Thoracic aorta (tissue), 2 donors: ENCODE measurements at places on chromosomes 2 and 18. TPM values are rescaled to one million over a fixed set of nuclear protein-coding genes. Genes with fewer than 3 reads are reported as not detected.

The SCN9A gene
- 3.8 TPM for total RNA-seq

The ARHGEF33 gene
- total RNA-seq, result 0.35 TPM

The TPO gene
- total RNA-seq, result 8.1 TPM

The SFT2D3 gene
- 9.5 TPM for total RNA-seq

The FSIP2 gene
- 2.4 TPM for total RNA-seq

The IL37 gene
- not detected for total RNA-seq

GRCh38 chr2:36659872-36660312, 36.6 kb upstream of the VIT start:
- no peak overlapping the region for H3K27ac ChIP-seq
- DNase-seq, result no peak
- no peak overlapping the region for H3K4me3 ChIP-seq

GRCh38 chr2:25301453-25302352, 40.0 kb downstream of the DNMT3A start:
- H3K4me3 ChIP-seq, result no peak overlapping the region
- peaks cover 37% of the 10 kb centered on the region for H3K4me1 ChIP-seq
- DNase-seq, result no peak
- H3K27ac ChIP-seq, result no peak overlapping the region

- no peak for DNase-seq
- no peak overlapping the region for H3K27ac ChIP-seq
- no peaks in the 10 kb centered on the region for H3K27me3 ChIP-seq
- H3K36me3 ChIP-seq, result peaks cover 31% of the 10 kb centered on the region
- no peak overlapping the region for H3K4me3 ChIP-seq
Observed at GRCh38 chr2:219563271-219563928, 7.9 kb downstream of the OBSL1 start.

DNA sequence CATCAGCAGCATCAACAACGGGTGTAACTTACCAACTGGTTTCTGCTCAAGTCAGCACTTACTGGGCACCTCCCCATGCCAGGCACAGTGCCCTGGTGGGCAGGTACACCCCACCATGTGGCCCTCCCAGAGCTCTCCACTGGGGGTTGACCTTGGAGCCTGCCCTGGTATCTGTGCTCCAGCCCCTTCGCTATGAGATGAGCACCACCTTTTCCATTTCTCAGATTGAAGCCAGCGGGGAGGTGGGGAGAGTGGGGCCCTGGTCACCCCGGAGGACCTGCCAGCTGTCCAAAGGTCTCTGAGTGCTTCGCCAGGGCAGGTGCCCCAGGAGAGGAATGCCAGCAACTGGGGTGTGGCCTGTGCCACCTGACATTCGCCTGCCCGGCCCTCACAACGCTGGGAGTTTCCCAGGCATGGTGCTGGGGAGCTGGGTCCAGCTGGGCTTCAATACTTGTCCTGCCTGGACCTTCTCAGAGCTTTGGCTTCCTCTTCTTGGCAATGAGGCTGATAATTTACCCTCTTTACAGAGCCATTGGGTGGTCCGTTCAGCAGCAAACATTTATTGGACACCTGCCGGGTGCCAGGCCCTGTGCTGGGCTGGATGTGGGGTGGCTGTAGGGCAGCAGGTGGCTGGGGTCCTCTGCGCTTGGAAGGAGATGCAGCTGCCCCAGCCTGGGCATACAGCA, 5.9 kb upstream of the ZAP70 start:
- H3K4me3 ChIP-seq, result no peak overlapping the region
- no peaks in the 10 kb centered on the region for H3K36me3 ChIP-seq
- no peak for DNase-seq
- no peak overlapping the region for H3K27ac ChIP-seq
- no peaks in the 10 kb centered on the region for H3K27me3 ChIP-seq

DNA sequence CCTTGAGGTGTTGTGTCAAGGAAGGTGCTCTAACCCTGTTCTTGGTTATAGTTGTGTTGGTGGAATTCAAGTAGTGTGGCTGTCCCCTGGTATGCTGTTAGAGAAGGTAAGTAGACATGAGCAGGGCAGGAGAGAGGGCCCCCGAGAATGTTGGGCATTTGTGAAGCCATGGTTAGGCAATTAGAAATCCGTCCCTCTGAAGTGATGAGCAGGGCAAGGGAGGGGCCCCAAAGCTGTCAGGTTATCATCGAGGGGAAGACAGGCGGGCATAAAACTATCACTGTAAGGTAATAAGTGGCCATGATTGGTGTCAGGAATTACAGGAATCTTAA, 5.2 kb downstream of the XRCC5 start:
- H3K36me3 ChIP-seq, result peaks cover 20% of the 10 kb centered on the region
- no peaks in the 10 kb centered on the region for H3K27me3 ChIP-seq
- H3K4me3 ChIP-seq, result no peak overlapping the region
- peaks cover 39% of the 10 kb centered on the region for H3K4me1 ChIP-seq
- peak overlapping the region; percentile 12 for H3K27ac ChIP-seq

- H3K27ac ChIP-seq, result no peak overlapping the region
- no peak for DNase-seq
- H3K4me1 ChIP-seq, result no peaks in the 10 kb centered on the region
- H3K4me3 ChIP-seq, result no peak overlapping the region
- no peaks in the 10 kb centered on the region for H3K27me3 ChIP-seq
- H3K36me3 ChIP-seq, result peaks cover 8% of the 10 kb centered on the region
Observed at GRCh38 chr18:57023275-57023882, 123.5 kb upstream of the BOD1L2 start.

GRCh38 chr2:96345868-96346462, 10.4 kb downstream of the NCAPH start:
- DNase-seq, result no peak
- H3K4me3 ChIP-seq, result no peak overlapping the region
- no peak overlapping the region for H3K27ac ChIP-seq
- H3K36me3 ChIP-seq, result no peaks in the 10 kb centered on the region

DNA sequence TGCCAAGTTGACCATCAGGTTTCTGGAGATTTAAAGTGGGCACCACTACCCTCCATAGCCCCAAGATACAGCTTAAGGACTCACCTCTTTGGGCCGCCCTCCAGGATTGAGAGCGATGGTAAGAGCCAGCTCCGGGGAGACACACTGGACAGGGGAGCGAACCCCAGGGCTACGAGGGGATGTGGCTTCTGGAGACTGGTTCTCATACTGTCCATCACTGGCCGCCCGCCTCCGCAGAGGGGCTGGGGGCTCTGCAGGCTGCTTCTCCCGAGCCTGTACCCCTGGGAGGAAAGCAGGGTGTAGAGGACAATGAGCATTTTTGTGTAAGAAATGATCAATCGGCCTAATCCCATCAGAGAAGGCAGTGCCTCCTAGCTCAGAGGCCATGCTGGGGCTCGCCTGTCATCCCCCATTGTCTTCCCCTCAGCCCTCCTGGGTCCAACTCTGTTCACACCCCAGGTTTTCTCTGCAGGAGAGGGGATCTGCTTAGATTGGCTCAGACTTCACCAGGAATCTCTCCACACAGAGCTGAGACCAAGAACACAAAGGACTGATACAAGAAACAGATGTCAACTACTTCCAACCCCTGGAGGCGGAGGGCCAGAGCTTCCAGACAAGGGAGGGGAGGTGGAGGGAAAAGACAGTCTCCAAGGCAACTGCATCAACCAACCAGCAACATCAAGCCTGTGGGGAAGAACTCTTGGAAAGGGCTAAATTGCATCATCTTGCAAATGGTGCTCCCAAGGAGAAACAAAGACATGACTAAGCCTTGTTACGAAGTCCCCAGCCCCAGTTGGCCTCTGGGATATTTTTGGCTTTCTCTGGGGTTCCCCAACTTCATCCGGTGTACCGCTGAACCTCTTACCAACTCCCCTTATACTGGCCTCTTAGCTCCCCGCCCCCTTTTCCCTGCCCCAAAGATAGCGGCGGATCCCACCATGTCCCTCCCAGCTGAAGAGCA, 166.6 kb downstream of the TNS1 start:
- H3K4me3 ChIP-seq, result no peak overlapping the region
- H3K27me3 ChIP-seq, result no peaks in the 10 kb centered on the region
- H3K4me1 ChIP-seq, result peaks cover 45% of the 10 kb centered on the region
- no peak for DNase-seq
- peaks cover 76% of the 10 kb centered on the region for H3K36me3 ChIP-seq

DNA sequence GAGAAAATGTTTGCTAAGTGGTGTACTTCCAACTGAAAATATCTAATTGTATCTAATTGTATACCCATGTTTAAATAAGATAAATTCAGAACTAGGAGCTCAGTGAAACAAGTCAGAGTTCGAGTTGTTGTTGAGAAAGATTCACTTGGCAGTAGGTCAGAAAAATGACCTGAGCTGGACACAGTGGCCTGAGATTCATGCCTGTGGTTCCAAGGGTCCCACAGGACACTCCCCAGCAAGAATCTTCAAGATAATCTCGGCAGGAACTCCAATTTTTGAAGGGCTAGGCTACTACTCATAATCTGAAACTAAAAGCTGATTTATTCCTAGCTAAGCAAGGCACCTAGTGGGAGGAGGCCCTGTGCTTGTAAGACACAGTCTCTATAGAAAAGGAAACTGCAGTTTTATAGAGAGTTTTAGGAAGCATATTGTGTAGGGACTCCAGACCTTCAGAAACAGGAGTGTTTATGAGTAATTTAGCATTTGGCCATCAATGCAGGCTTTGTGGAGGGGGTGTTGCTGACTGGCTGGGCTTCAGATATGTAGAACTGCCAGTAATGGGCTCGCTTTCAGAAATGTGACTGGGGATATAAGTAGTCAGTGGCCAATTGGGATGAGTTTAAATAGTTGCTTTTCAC, 43.2 kb downstream of the SP140 start:
- DNase-seq, result no peak
- H3K27me3 ChIP-seq, result no peaks in the 10 kb centered on the region
- no peaks in the 10 kb centered on the region for H3K4me1 ChIP-seq
- no peaks in the 10 kb centered on the region for H3K36me3 ChIP-seq
- H3K4me3 ChIP-seq, result no peak overlapping the region

GRCh38 chr2:71551631-71551915, 98.2 kb downstream of the DYSF start:
- no peaks in the 10 kb centered on the region for H3K27me3 ChIP-seq
- no peak overlapping the region for H3K4me3 ChIP-seq
- no peaks in the 10 kb centered on the region for H3K36me3 ChIP-seq
- DNase-seq, result no peak
- H3K4me1 ChIP-seq, result no peaks in the 10 kb centered on the region
- H3K27ac ChIP-seq, result no peak overlapping the region

DNA sequence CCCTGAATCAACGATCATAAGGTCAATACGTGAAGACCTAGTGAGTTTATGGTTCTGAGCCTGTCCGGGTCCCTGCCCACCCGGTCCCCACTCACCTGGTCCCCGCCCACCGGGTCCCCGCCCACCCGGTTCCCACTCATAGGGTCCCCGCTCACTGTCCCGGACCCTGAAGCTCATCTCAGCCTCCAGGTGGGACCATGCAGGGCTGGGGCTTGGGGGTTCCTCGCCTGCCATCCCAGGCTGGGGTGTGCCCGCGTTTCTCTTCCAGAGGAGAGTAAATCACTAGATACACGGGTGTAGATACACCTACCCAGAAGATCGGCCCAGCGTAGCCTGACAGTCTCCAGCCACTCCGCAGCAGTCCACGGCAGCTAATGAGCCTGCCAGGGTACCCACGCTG, 131.5 kb downstream of the MBP start:
- H3K4me3 ChIP-seq, result no peak overlapping the region
- no peaks in the 10 kb centered on the region for H3K36me3 ChIP-seq

GRCh38 chr2:7816233-7816632, 865.6 kb upstream of the ID2 start:
- H3K36me3 ChIP-seq, result no peaks in the 10 kb centered on the region
- no peak overlapping the region for H3K27ac ChIP-seq
- no peak for DNase-seq
- no peaks in the 10 kb centered on the region for H3K4me1 ChIP-seq

DNA sequence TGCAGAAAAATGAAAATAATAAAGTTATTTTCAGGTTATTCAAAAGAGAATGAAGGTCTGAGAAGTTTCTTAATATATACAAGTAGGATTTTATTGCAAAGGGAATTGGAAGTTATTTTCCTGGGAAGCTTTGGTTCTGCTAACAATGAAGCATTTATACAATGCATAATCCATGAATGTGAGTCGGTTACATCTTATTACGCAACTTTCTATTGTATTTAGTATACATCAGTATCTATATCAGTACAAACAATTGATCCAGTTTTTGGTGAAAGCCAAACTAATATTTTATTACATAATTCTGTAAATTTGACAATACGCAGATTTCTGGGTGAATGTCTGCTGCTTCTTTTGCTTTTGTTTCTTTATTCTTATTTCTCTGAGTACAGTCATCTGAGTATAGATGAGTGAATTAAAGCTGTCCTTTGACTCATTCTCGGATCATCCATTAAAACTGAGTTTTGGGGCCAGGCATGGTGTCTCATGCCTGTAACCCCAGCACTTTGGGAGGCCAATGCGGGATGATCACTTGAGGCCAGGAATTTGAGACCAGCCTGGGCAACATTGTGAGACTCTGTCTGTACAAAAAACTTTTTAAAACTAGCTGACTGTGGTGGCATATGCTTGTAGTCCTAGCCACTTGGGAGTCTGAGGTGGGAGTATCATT, 108.5 kb downstream of the SOCS6 start:
- no peak for DNase-seq
- no peaks in the 10 kb centered on the region for H3K27me3 ChIP-seq
- no peak overlapping the region for H3K4me3 ChIP-seq
